ENCODE measurements at places on chromosomes 1 and 21. TPM values are rescaled to one million over a fixed set of nuclear protein-coding genes. Genes with fewer than 3 reads are reported as not detected.

The DENND1B gene
- 25.5 TPM for total RNA-seq

The CD1D gene
- total RNA-seq = not detected

The PIK3CD gene
- total RNA-seq = 236 TPM

The SLC1A7 gene
- not detected for total RNA-seq

The OR4F29 gene
- not detected for total RNA-seq

The ACTN2 gene
- not detected for total RNA-seq

All from CD4-positive, alpha-beta memory T cell (primary cell).